Right kidney (tissue), 9 donors: ENCODE measurements at places on chromosomes 1 and 21.

- no peak for DNase-seq
These were observed 192.2 kb upstream of the TNR start for GRCh38 chr1:175935566-175936115.

GRCh38 chr1:8525216-8525557 lies 207.3 kb downstream of the SLC45A1 start:
- DNase-seq: no peak

- no peak for DNase-seq
These were observed 107.7 kb upstream of the ERRFI1 start for GRCh38 chr1:8133657-8134430.

- DNase-seq: no peak
These were observed 26.6 kb upstream of the CTBS start for GRCh38 chr1:84600796-84601195.

DNA sequence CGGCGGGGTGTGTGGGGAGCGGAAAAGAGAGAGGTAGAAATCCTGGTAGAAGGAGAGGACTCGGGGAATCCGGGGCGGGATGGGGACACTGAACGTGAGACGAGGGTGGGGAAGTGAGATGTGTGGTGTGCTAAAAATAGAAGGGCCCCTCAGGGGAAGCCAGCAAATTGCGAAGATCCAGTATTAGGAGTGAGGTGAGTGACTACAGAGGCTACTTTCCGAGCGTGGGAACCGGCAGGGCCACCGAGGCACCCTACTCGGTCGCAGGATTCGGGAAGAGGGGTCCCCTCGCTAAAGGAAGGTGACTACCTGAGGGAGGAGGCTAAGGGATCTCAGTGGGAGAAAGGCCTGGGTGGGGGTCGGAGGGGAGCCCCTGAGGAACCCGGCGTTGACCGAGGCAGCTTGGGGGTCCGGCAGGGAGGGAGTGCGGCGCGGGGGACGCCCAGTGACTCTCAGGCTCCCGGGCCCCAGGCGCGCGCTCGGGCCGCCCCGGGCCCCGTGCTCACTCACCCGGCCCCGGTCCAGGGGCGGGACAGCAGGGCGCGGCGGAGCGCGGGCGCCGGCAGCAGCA lies 318 bp downstream of the ALDH4A1 start:
- DNase-seq: no peak

- DNase-seq: no peak
These were observed 22.5 kb upstream of the HTR1D start for GRCh38 chr1:23239638-23240295.

- no peak for DNase-seq
These were observed 8.4 kb downstream of the DENND2D start for GRCh38 chr1:111192074-111192473.
